ENCODE measurements at places on chromosomes 12 and 14.

DNA sequence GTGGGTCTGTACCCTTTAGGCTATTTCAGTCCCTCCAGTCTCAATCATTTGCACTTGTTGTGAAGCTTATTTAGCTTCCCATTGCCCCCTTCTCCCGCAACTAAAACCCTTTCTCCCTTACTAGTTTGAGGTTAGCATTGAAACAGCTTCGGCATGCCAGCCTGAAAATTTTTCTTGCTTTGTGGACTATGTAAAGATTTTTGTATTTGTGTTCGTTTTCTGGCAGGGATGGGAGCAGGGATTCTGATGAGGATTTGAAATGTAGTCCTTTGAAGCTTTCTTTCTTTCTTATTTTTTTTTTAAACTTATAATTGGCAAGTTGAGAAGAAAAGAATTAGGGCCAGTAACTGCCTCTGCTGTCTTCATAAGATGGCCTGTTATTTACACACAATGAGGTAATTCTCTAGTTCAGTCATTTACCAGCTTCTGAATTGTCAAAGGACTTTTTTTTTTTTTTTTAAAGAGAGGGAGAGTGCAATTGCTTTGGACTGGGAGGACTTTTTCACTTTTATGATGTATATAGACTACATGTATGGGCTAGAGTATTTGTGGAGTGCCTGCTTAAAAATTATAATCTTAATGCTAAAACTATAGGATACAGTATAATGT is 29.0 kb downstream of the PALS1 start:
- no peak for DNase-seq

GRCh38 chr14:54761835-54762234 is 140.8 kb downstream of the GCH1 start:
- no peak for DNase-seq

- DNase-seq: no peak
These were observed 54.6 kb upstream of the DICER1 start for GRCh38 chr14:95211721-95212504.

DNA sequence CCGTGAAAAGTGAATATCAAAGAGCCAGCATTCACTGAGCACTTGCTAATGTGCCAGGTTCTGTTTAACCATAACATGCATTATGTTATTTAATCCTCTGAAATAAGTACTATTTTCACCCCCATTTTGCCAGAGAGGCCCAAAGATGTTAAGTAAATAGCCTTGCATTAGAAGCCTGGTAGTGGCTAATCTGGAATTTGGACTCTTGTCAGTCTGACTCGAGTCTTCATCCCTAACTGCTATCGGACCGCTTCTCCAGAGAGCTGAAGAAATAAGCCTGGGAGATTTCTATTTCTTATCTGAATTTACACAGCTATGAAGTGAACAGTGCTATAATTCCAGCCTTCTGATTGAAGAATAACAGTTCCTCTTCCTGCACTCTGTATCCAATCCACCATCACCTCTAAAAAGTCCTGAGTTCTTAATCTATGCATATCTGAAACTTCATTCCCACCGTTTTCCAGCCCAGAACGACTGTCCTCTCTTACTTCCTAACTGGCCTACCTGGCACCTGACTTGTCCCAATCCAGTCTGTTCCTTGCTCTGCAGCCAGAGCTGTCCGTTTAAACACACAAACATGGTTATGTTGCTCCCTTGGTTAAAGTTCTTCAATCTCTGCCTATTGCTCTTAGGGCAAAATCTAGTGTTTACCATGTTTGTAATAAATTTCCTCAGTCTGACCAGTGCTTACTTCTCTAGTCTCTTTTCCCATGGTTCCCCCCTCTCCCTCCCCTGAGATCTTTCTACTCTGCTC is 2.3 kb downstream of the POLR3B start:
- no peak for DNase-seq

DNA sequence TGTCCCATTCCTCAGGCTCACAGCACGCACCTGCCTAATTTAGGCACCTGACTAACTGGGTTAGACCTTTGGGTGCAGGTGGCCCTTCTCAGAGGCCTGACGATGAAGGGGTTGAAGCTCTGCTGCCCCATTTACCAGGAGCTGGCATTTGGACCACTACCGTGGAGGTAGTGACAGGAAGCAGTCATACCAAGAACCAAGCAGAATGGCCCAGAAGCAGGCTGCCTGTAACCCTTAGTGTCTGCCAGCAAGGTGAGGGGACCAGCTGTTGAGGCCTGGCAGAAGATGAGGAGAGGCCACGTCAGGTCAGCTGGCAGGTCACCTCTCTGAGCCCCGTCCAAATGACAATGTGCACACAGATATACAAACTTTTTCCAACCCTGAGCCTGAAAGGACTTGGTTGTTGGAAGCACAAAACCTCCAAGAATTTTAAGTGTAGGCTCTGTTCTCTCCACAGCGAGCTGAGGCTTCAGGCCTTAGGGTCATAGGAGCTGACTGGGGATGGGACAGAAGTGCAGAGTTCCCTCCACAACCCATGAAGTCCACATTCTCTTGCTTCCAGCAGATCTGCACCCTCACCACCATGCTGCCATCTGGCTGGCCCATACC is 23.1 kb downstream of the VASH1 start:
- no peak for DNase-seq

DNA sequence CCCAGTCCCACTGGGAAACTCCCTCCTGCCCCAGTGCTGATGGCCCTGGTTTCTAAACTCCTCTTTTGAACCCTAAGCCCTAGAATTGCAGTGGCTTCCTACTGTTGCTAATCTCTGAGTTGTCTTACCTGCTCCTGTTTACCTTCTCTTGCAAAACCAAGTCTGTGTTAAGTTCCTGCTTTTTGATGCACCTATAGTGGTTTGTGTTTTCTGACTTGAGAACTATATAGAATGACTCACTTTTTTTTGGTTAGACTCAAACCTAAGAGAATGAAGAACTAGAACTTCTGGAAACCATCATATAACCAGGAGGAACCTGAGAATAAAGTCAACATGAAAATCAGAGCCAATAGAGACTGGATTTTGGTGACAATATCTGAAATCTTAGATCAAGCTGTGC is 5.5 kb upstream of the GAS2L3 start:
- DNase-seq: no peak

- no peak for DNase-seq
These were observed 66.0 kb downstream of the DENND5B start for GRCh38 chr12:31524791-31525495.

DNA sequence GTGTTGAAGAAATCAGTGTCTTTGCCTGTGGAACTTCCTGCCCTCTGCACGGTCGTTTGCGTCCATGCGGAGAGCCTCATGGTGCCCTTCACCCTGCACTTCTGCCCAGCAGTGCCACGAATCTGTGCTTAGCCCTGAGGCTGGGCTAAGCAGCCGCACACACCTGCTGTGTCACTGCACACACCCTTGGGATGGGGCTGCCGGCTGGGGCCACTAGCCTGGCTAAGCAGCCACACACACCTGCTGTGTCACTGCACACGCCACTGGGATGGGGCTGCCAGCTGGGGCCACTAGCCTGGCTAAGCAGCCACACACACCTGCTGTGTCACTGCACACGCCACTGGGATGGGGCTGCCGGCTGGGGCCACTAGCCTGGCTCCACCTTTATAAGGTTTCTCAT is 188.5 kb downstream of the KIF26A start:
- DNase-seq: no peak

- no peak for DNase-seq
These were observed 8.8 kb downstream of the TMEM263 start for GRCh38 chr12:106964526-106964925.

GRCh38 chr14:93049867-93050331 is 65.8 kb downstream of the ITPK1 start:
- no peak for DNase-seq

DNA sequence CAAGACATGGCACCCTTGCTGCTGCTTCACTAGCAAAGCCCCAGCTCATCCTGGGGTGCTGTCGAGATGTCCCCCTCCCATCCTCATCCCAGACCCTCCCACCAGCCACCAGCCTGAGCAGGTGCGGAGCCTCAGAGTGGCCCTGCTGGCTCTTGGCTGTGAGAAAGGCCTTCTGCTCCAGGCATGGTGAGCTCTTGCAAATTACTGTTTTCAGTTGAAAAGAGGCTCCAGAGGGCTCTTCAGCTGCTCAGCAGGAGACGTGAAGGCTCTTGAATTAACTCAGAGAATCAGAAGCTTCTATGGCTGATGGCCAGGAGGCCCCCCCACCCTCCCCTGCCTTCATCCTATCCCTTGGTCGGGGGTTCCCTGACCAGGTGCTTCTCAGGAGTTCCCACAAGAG is 44.1 kb downstream of the WSCD2 start:
- no peak for DNase-seq

DNA sequence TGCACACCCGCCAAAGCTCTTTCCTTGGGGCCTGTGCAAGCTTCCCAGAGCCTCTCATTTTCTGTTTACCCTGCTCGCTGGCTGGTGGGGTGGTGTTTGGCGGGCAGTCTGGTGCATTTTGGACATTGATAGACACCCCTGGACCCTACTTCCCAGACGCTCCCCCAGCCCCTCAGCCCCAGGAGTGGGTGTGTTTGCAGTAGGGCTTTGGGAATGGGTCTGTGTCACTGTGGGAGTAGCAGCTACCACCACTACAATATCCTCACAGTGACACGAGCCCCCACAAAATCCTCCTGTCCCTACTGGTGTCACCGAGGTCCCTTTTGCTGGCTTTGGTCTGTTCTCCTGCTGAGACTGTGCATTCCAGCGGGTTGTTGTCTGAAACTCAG is 371.3 kb downstream of the TMEM121 start:
- no peak for DNase-seq

DNA sequence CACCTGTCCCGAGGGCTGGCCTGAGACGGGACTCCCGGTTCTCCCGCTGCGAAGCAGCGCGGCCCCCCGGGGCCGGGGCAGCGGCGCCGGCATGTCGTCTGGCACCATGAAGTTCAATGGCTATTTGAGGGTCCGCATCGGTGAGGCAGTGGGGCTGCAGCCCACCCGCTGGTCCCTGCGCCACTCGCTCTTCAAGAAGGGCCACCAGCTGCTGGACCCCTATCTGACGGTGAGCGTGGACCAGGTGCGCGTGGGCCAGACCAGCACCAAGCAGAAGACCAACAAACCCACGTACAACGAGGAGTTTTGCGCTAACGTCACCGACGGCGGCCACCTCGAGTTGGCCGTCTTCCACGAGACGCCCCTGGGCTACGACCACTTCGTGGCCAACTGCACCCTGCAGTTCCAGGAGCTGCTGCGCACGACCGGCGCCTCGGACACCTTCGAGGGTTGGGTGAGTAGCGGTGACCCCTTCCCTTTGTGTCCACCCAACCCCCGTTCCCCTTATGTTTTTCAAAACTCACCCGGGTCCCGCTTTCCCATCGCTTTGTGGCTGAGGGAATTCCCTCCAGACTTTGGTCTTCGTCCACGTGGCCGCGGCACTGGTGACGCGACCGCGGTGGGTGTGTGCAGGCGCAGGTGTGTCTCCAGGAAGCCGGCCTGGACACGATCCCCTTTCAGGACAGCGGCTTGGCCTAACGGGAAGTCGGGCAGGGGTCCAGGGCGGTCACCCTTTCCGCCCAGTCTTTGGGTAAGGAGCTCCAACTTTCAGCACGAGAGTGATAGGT is 826 bp downstream of the PRKCH start:
- DNase-seq: no peak

DNA sequence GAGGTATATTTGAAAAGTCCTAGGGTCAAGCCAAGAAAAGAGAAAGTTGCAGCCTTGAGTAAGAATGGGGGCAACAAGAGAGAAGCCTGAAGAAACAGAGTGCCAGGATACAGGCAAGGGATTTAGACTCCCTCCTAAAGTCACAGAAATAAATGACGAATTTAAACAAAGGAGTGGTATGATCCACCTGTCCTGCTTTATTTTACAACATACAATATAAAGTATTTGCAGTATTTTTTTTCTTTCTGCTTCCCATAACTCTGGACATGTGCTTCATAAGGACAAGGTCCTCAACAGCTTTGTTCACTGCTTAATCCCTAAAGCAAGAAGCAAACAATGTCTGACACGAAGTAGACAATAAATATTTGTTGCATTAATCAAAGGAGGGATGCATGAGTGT is 57.4 kb downstream of the IFNG start:
- no peak for DNase-seq
